ENCODE measurements at places on chromosomes 3 and 15. TPM values are rescaled to one million over a fixed set of nuclear protein-coding genes. Genes with fewer than 3 reads are reported as not detected.

Gene SLCO2A1
- total RNA-seq: not detected

Gene CD200R1
- total RNA-seq: 7.8 TPM

Gene SYNPR
- not detected for total RNA-seq

Gene U2SURP
- total RNA-seq: 124 TPM

Gene ELL3
- 3.1 TPM for total RNA-seq

Gene TM4SF4
- not detected for total RNA-seq

Gene CHST13
- not detected for total RNA-seq

Gene OR4M2
- not detected for total RNA-seq

Gene CLRN1
- total RNA-seq: not detected

Gene H1-8
- total RNA-seq: not detected

Gene CPLX3
- total RNA-seq: not detected

Gene C3orf80
- total RNA-seq: not detected

Gene KLHL40
- total RNA-seq: not detected

Gene TLR9
- 0.52 TPM for total RNA-seq

Gene CTXN2
- total RNA-seq: not detected

Gene RASL12
- not detected for total RNA-seq

Gene TYRO3
- total RNA-seq: 0.71 TPM

Gene HIGD2B
- total RNA-seq: 0.24 TPM

All from activated CD8-positive, alpha-beta T cell treated with anti-CD3 and anti-CD28 coated beads, Interleukin-2, amount 10 ng/mL, durations not matched to agents 7 days and 5 days (primary cell).